Jurkat, Clone E6-1 (cell line): ENCODE measurements at places on chromosomes 2 and 18.

DNA sequence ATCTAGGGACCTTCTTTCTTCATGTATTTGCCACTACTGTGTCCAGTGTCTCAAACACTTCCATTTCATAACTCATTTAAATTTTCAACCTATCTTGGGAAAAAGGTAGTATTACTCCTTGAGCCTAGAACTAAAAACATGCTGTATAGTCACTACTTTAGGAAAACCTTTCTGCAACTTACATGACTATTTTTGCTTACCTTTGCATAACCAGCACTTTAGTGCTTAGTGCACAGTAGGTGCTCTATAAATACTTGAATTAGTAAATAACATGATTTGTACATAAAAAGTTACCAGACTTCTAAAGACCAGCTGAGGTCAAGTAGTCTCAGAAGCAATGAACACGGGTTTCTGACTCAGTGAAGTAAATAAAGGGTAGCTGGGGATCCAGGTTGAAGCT, 62.5 kb upstream of the DTNB start:
- no peak for DNase-seq

DNA sequence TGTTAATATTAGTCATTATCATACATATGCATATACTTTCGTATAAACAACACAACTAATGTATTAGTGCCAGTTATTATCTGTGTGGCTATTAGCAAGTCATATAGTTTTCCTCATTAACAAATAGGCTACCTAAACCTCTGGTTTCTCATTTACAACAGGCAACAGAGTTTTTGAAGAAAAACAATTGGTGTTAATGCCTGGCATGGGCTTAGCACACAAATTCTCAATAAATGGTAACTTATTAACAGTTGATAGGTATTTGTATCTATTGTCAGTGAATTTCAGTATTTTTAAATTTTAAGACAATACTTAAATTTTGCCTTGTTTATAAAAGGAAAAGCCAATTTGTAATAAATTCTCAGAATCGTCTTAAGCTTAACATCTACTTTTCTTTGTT, 182.5 kb downstream of the PMAIP1 start:
- no peak for DNase-seq

DNA sequence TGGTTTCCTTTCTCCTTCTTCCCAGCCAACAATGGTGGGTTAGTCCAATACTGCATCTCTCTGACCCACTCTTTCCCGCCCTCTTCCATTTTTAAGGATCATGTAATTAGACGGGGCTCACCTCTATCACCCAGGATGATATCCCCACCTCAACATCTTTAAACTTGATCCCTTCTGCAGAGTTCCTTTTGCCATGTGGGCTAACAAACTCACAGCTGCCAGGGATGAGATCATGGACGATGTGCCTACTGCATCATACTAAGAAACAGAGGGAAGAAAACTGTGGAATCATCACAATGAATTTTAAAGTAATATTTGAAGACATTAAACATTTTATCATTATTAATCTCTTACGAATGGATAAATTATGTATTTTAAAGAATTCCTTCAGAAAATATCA, 183.5 kb downstream of the RDH14 start:
- DNase-seq = no peak

GRCh38 chr2:10993001-10993481, 81.3 kb downstream of the KCNF1 start:
- no peak for DNase-seq
